ENCODE measurements at places on chromosomes 2 and 18. TPM values are rescaled to one million over a fixed set of nuclear protein-coding genes. Genes with fewer than 3 reads are reported as not detected.

Gene ANXA4
- 82.9 TPM for total RNA-seq

Gene ATF2
- 58.5 TPM for total RNA-seq

- H3K36me3 ChIP-seq: peaks cover 28% of the 10 kb centered on the region
- peak overlapping the region; percentile 100 for H3K27ac ChIP-seq
- H3K4me3 ChIP-seq: peak overlapping the region; percentile 86
- DNase-seq: peak; percentile 34
- H3K27me3 ChIP-seq: no peaks in the 10 kb centered on the region
Measured at GRCh38 chr18:3246635-3247239, 864 bp upstream of the MYL12A start.

DNA sequence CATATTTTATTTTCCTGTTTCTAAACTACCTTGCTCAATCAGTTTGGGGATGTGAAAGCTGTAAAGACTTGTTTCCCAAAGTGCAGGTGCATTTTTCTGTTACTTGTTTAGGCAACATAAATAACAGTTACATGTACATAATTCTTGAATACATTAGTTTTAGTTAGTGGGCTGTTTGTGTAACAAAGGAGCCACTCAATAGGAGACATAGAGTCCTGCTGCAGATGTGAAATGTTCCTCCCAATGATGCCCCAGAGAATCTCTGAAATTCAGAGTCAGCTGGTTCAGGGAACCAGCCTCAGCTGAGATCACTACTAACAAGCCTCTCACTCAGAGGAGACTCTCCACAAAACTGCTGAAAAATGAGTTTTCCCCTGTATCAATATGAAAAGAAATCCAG lies 91.5 kb upstream of the TWSG1 start:
- peaks cover 28% of the 10 kb centered on the region for H3K36me3 ChIP-seq
- no peak for DNase-seq
- no peaks in the 10 kb centered on the region for H3K4me1 ChIP-seq
- no peaks in the 10 kb centered on the region for H3K27me3 ChIP-seq

Gene PKP4
- 63.7 TPM for total RNA-seq

- H3K4me1 ChIP-seq: peaks cover 13% of the 10 kb centered on the region
- no peaks in the 10 kb centered on the region for H3K36me3 ChIP-seq
Measured at GRCh38 chr2:18540872-18541271, 19.6 kb downstream of the RDH14 start.

Data from MCF 10A (cell line).